ENCODE measurements at places on chromosomes 12 and 14.

GRCh38 chr12:11716794-11717518 lies 67.5 kb downstream of the ETV6 start:
- DNase-seq: no peak

- no peak for DNase-seq
Measured at GRCh38 chr12:68478516-68479260, 132.0 kb upstream of the RAP1B start.

DNA sequence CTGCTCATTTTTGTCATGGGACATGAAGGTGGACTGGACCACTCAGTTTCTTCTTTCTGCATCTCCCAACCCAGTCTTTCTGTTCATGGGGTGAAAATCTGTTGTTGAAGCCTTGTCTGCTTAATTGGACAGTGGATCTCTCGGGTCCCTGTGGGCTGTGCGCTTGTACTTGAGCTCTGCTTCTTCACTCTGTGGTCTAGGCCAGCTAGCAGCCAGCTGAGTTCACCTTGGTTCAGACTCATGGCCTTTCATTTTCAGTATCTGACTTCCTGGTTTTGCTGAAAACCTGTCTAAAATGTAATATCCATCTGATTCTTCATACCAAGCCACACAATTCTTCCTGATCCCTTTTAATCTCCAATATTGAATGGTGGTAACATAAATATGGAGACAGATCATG lies 117.2 kb downstream of the LRRK2 start:
- no peak for DNase-seq

DNA sequence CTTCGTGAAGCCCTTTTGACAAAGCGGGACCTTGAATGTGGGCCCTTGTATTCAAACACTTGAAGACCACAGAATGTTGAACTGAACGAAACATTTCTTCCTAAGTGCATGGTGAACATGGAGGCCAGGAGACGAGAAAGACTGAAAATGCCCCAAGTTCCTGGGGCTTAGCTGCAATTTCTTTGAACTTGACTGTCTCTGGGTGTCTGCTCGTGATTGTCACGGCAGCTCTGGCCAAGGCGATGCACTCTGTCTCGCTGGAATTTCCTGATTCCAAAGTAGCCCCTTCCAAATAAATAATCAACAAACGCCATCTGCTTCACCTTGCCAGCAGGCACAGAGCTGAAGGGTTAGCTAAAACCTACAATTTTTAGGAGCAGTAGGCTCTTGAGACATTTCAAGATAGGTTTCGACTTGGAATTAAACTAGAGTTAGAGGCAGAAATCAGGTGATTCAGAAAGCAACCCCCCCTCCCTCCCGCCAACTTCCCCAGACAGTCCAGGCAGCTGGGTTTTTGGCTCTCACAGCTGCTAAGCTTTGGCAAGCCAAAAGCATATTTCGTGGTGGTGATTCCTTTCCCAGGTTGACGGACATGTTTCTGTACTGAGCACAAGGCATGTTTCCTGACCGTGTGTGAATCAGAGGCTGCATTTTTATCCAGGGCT lies 13.5 kb upstream of the IRF2BPL start:
- no peak for DNase-seq
